ENCODE measurements at places on chromosomes 5 and 9. TPM values are rescaled to one million over a fixed set of nuclear protein-coding genes. Genes with fewer than 3 reads are reported as not detected.

Gene PCDHGA11
- total RNA-seq: 3.1 TPM

Gene IL9
- total RNA-seq: not detected

Gene ZNF879
- total RNA-seq: 5.6 TPM

Gene DMRT3
- total RNA-seq: not detected

Gene PCDHGA7
- 3.7 TPM for total RNA-seq

Gene GPR150
- 2.5 TPM for total RNA-seq

Gene SYNPO
- total RNA-seq: 7.3 TPM

Gene KDM3B
- 32.4 TPM for total RNA-seq

Gene FOXD4L6
- not detected for total RNA-seq

Gene PCDHA10
- 0.28 TPM for total RNA-seq

Gene TEK
- total RNA-seq: 18.6 TPM

Gene SLC6A18
- total RNA-seq: not detected

Gene MEIKIN
- total RNA-seq: not detected

Gene IFNA21
- not detected for total RNA-seq

Gene PTGR1
- 80.9 TPM for total RNA-seq

Gene DRD1
- total RNA-seq: not detected

Gene WDR38
- total RNA-seq: not detected

Gene PCDHB3
- total RNA-seq: 0.19 TPM

Gene PCDHB13
- total RNA-seq: 1.1 TPM

Gene PRUNE2
- total RNA-seq: 67.7 TPM

Gene IL4
- total RNA-seq: not detected

Gene NOXA1
- total RNA-seq: not detected

Gene ADAMTS19
- under 0.01 TPM for total RNA-seq

Gene TLR4
- total RNA-seq: 58.5 TPM

Gene PCDHGC4
- 0.77 TPM for total RNA-seq

Gene SHC3
- 17.8 TPM for total RNA-seq

Gene JAKMIP2
- under 0.01 TPM for total RNA-seq

Gene KIAA0825
- 3.3 TPM for total RNA-seq

Gene DNM1
- 3.1 TPM for total RNA-seq

Gene RASEF
- total RNA-seq: under 0.01 TPM

Gene GRXCR2
- total RNA-seq: not detected

Gene SH2D3C
- 0.19 TPM for total RNA-seq

Gene TMCO6
- 7.6 TPM for total RNA-seq

Gene C9orf40
- 4.8 TPM for total RNA-seq

Gene IL13
- total RNA-seq: not detected

Gene OCLN
- 2.3 TPM for total RNA-seq

Gene MTREX
- 151 TPM for total RNA-seq
